ENCODE measurements at places on chromosomes 1 and 21.

DNA sequence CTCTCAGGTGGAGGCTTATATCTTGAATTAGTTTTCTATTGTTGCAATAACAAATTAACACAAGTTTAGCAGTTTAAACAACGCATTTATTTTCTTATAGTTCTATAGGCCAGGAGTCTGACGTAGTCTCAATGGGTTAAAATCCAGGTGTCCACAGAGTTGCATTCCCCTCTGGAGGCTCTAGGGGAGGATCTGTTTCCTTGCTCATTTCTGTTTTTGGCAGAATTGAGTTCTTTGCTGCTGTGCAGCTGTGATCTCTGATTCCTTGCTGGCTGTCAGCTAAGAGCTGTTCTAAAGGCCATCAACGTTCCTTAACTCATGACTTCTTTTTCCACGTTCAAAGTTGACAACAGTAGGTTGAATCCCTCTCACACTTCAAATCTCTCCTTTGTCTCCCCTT is 31.8 kb downstream of the S100A10 start:
- no peak for DNase-seq

DNA sequence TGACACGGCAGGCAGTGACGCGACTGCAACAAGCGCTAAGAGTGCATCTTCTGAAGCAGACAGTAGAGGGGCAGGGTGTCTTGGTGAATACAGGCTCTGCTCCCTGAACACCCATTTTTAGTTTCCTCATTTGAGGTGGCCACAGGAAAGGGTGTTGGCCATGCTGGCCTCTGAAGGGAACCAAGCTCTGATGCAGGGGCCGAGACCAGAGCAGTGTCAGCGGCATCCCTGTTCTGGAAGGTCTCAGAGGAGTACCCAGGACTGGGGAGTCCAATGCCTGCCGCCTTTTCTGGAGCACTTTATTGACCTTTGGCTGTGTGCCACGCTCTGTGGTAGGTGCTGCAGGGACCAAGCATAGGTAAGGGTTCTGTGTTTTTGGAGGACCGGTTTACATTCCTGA is 100.4 kb downstream of the KCNJ6 start:
- no peak for DNase-seq

GRCh38 chr1:117930484-117930883 is 945 bp downstream of the WDR3 start:
- no peak for DNase-seq

GRCh38 chr1:184597650-184598357 is 156.9 kb downstream of the EDEM3 start:
- no peak for DNase-seq

Measured in aorta (tissue), 5 donors.